ENCODE measurements at places on chromosomes 5 and 9.
A peak's percentile ranks its signal among the peaks of the same experiment; 100 is the strongest.

DNA sequence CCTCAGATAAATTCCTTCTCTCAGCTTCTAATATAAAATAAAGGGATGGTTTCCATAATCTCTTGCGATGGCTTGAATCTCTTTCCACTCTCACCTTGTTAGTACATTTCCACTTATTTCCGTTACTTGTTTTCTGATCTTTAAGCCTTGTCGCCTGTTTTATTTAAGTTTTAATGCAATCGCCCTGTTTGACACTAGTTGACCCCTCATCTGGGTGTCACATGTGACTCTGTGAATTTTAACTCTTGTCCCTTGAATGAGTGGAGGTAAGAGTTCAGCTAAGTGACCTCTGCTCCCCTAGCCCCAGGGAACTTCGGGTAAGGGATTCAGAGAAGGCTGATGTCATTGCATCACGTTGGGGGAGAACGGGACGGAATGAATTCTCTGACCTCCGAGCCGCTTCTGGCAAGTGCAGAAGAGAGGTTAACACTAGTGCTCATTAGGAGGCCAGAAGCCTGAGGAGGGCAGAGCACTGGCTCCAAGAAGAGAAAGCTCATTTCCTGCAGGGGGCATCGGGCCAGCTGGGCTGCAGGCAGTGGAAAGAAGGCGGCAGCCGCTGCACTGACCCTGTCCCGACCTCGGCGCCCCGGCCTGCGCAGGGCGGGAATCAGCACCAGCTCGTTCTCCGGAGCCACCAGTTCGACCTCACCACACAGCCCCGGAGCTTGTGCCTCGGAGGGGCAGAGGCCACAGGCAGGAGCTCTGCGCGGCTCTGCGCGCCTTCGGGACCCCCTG is 569 bp downstream of the HINT2 start:
- peak; percentile 69 for DNase-seq

GRCh38 chr9:114396558-114397218 is 8.9 kb upstream of the AKNA start:
- DNase-seq = peak; percentile 80

GRCh38 chr5:120396186-120396585 is 67.9 kb upstream of the PRR16 start:
- no peak for DNase-seq

GRCh38 chr9:37149666-37150308 is 29.4 kb downstream of the ZCCHC7 start:
- no peak for DNase-seq

- no peak for DNase-seq
Measured at GRCh38 chr9:131433302-131433854, 39.5 kb downstream of the PRRC2B start.

All from uterus (tissue), 4 donors.